Stimulated activated CD4-positive, alpha-beta T cell treated with anti-CD3 and anti-CD28 coated beads, TNF-alpha, amount 100 ng/mL, for 48 hours (primary cell): ENCODE measurements at places on chromosomes 12 and 14.

GRCh38 chr12:23729359-23729758 is 220.1 kb downstream of the SOX5 start:
- DNase-seq, result no peak

GRCh38 chr12:77229640-77230442 is 164.5 kb upstream of the E2F7 start:
- DNase-seq, result no peak

DNA sequence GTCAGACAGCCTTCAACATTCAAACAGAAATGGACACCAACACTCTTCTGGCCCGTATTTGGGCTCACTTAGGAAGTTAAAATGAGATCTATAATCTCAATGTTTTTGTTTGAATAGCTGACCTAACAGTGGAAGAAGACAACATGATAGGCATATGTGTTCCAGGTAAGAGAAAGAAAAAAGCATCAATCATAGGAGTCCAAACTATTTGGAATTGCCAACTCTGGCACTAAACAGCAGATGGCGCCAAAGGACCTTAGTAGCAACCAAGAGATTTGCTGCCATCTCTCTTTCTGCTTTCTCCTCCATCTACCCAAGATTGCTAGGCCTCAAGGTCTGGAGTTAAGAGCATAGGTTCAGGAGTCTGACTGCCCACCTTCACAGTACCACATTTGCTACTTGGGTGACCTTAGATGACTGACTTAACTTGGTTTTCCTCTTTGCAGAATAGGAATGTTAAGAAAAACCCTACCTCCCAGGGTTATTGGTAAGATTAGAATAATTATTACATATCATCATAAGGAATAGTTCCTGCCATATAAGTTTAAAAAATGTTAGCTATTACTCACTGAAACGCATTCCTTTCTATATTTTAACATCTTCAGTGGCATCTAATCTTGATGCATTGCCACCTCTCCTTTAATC is 30.2 kb downstream of the PEX5 start:
- DNase-seq, result peak; percentile 55

DNA sequence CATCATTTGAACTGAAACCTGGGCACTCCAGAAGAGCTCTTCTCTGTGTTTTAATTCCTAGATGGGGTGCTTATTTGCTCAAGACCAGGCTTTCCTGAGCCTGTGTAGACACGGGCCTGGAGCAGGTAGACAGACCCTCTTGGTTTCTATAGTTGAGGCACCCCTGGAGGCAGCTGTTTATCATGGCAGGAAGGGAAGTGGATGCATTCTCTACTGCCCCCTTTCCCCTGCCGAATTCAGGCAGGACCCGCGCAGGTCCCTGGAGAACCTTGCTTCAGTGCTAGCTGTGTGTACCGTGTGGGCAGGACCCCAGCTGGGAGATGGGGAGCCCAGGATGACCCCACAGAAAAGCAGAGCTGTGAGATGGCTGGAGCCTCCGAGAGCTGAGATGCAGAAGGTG is 6.0 kb downstream of the CACNA1C start:
- no peak for DNase-seq

GRCh38 chr12:51011955-51012354 is 14.2 kb downstream of the SLC11A2 start:
- no peak for DNase-seq

- no peak for DNase-seq
These were observed 59.1 kb downstream of the RASSF3 start for GRCh38 chr12:64669270-64669842.

DNA sequence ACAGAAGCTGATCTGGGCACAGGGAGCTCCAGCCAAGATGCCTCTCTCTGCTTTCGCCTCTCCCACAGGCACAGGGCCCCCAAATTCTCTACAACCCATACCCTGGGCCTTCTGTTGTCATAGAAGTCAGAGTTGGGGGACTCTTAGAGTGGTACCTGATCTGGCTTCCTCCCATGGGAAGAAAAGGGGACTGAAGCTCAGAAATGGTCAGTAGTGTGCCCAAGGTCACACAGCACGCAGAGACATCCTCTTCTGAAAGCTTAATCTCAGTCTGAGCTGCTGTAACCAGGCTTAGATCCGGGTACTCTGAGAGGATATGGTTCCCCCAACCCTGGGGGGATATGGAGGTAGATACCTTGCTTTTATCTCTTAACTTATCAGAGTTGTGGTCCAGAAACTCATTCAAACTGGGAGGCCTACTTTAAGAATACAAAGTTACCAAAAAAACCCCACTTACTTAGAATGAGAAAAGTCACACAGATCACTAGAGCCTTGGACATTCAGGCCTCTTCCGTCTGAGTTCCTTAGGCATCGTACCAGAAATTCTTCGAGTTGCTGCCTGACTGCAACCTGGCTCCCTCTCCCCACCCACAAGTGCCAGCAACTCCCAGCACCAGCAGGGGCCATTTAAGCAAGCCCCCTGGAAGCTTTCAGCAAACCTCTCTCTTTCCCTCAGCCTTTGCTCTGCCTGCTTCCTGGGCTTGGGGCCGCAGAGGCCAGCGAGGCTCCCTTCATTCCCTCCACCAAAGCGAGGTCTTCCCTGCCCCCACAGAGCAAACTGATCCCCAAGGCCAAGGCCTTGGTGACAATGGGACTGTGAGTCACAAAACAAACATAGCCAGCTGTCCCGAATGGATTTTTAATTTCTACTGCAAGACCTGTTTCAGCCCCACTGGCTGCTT is 13.9 kb downstream of the KRT7 start:
- no peak for DNase-seq

DNA sequence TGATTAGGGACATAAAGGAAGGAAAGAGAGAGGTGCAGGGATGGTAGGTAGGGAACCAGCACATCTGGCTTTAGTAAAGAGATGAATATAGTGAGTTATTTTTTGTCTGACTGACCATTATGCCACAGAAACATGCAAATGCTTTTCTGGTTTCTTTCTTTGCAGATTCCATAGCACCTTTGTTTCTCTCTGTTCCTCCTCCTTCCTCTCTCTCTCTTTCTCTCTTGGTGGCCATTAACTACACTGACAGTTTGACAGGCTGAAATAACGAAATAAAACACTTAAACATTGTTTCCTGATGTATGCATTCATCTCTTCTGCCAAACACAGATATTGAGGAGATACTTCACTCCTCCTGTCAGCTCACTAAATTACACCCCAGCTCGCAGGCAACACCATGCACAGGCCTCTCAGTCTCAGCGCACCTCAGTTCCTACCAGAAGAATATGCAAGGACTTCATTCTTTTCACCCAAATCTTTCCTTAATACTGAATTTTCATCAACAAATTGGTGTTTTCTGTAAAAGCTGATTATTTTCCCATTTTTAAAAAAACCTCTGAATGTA is 406.9 kb upstream of the SOX5 start:
- no peak for DNase-seq

DNA sequence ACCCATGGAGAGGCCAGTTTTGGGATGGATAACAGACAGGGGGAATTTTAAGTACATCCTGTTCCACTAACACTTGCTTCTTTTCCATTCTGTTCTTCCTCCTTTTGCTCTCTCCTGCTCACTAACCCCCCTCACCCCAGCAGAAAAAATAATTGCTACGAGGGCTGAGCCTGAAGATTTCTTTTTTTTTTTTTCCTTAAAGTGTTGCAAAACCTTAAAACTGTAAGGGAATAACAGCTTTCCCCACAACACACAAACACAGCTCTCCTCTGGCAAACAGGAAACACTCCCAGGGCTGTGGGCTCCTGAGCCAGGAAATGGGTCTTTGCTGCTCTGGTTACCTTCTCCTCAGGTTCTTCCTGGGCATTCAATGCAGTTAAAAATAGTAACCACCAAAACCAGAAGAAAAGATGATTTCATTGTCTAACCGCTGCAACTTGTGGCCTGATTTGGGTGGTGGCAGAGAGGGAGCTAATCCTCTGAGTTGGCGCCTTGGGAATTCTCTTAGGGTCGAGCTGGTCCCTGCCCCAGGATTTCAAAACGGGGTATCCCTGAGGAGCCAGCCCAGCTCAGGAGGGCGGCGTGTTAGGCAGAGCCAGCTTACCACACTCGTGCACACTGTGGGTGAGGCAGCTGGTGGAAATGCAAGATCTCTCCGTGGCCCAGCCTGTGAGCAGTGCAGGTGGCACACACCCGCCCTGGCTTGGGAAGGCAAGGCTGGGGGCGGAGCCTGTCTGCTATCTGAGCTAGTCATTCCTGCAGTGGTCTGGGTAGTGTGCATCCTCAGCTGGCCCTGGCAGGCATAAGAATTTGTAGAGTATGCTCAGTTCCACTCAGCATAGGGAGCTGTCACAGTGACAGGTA is 17.1 kb upstream of the EMP1 start:
- peak; percentile 47 for DNase-seq

- no peak for DNase-seq
These were observed 16.5 kb upstream of the YY1 start for GRCh38 chr14:100222224-100223093.

DNA sequence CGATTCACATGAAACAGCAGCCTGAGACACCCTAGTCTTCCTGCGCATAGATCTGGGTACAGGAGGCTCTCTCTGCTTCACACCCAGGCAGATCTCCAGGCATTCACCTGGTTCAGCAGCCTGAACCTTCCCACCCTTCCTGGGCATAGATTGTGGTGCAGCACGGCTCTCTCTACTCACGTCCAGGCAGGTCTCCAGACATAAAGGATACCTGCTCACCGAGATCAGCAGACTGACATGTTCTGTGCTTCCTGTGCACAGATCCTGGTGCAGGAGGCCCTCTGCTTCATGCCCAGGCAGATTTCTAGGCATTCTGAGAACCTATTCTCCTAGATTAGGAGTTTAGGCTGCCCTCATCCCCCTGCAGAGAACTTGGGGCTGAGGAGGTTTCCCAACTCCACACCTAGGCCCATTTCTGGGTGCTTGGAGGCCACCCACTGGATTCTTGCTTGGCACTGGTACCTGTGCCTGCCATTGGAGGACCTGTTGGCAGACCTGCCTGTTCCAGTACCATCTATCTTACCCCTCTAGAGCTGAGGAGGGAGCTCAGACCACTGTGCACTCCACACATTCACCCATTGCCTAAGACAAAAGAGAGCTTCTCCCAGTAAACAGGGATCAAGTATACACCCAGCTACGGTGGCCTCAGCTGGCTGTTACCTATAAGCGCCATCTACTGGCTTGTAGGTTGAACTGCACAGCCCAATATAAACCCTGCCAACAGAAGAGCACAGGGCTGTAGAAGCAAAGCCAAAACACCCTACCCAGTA is 28.0 kb upstream of the GARIN6 start:
- no peak for DNase-seq

- DNase-seq, result no peak
These were observed 77.3 kb downstream of the EMP1 start for GRCh38 chr12:13273850-13274249.

DNA sequence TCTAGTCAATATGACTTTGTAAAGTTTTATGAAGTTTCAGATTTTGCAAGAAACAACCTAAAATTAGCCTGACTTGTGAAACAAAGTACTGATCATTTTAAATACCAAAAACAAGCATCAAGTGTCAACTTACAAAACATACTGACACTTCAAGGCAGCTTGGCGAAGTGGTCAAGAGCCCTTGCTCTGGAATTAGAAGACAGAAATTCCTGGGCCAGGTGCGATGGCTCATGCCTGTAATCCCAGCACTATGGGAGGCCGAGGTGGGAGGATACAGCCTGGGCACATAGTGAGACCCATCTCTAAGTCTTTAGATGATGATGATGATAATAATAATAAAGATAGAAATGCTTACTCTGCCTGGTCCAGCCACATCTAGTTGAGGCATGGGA is 45.4 kb upstream of the NR2C1 start:
- no peak for DNase-seq

DNA sequence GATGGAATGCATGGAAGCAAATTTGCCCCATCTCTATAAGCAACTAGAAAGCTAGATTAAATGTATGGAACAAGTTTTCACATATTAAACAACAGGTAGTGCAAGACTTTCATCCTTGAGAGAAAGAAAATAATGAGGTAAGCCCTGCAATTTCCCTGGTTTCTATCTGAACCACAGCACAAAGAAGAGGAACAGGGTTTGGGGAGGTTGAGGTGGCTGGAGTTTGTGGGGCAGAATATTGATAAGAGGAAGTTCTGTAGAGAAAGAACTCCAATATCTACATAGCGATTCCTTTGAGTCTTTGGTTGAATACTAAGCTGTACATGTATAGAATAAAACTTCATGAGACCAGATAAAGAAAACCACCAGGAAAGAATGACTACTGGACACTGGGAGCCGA is 96.3 kb upstream of the CCND2 start:
- DNase-seq, result no peak

- DNase-seq, result no peak
These were observed 42.0 kb downstream of the SH2B3 start for GRCh38 chr12:111447571-111448265.

DNA sequence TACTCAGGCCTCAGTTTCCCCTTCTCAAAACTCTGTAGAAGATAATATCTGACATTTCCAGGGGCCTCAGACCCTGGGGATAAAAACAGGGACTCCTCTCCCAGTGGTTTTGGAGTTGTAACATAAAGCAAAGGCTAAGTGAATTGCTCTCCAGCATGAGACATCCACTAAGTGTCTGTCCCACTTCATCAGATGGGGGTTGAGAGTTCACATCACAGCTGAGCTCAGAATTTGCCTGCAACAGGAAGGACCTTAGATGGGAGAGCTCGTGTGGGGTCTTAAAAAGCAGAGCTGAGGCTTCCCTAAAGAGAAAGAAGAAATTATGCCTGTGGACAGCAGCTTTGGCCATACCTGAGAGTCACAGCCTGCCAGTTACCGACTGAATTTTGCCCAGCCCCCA is 61.1 kb downstream of the TBX5 start:
- DNase-seq, result no peak

DNA sequence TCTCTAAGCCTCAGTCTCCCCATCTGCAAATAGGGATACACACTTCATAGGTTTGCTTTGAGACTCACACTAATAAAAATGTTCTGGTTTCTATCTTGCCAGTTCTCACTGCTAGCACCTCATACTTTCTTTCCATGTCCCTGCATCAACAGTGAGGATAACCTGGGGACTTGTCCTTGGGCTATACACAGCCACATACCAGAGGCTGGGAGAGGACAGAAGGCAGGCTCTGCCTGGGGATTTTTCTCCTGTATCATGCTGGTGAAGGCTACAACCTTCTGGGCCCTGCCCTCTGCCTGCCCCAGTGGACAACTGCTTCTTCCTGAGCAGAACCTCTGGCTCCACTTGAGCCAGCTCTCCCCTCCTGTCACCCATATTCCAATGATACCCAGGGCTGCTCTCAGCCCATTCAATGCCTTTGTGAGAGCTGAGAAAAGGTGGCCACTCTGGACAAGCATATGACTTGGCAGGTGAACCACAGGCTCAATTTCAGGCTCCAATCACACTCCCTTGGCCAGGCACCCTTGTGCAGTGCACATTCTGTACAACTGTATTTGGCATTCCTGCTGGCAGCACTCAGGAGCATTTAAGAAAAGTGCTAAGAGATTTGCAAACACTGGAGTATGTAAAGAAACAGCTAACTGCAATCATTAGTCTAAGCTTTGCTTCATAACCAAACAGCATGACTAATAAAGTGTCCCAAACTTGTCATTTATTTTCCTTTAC is 135.8 kb upstream of the VRK1 start:
- no peak for DNase-seq

GRCh38 chr12:69502345-69503081 is 32.3 kb downstream of the FRS2 start:
- DNase-seq, result no peak

DNA sequence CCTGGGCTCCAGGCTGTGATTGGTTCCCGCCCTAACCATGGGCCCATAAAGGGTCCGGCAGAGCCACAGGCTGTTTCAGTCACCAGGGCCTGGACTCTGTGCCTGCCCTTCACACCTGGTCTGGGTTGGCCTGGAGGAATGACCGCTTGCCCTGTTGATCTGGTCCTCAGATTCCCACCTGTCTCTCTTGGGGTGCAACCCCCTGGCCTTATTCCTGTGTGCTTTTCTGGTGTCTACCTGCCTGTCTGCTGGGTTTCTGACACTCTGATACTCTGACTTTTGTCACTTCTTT is 2.9 kb upstream of the KRT83 start:
- no peak for DNase-seq
